ENCODE measurements at places on chromosomes 1 and 21.
A peak's percentile ranks its signal among the peaks of the same experiment; 100 is the strongest.

DNA sequence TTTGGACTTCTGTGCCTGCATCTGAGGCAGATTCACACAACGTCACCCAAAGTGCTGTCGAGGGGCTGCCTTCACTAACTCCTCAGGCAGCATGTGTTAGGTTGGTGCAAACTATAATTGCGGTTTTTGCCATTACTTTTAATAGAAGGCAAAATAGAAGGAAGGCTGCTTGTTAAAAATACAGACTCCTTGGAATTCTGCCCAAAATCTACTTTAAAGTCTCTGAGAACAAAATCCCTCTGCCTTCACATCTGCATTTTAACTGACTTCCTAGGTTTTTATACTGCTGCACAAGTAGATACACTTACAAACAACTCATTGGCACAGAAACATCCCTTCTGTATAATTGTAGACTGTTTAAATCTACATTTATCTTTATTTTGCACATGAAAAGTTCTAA lies 41.3 kb upstream of the SLC19A2 start:
- DNase-seq: no peak

DNA sequence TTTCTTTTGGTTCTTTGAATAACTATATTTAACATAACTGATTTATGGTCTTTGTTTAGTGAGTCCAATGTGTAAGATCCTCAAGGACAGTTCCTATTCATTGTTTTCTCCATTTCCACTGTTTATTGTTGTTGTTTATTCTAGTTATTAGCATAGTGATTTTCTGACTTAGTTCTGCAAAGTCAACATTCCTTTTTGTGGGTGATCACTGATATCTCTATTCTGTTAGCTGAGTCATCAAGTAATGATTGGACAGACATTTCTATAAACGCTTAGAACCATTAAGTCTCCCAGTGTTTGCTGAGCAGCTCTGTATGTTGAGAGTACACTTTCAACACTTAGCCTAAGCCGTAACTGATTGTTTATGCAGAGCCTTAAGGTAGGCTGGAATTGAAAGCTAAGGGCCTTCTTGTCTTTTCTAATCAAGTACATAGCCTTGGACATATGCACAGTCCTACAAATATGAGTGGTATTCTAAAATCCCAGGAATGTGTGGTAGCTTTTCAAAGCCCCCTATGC lies 87.1 kb downstream of the SLC5A9 start:
- DNase-seq: no peak

DNA sequence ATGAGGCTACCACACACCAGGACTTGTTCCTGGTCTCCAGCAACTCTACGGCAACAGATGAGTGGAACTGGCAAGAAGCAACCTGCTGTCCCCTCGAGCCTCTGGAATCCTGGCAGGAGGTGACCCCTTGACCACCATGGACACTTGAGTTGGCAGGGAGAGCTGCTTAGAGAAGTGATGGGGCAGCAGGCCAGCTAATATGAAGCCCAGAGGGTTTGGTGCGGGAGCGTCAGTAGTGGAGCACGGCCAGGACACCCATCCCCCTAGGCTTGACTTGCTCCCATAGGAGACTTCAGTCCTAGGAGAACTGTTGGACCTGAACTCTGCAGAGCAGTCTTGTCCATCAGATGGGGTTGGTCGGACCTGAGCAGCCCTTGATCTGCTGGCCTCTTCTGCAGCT lies 56.5 kb downstream of the CTH start:
- no peak for DNase-seq

DNA sequence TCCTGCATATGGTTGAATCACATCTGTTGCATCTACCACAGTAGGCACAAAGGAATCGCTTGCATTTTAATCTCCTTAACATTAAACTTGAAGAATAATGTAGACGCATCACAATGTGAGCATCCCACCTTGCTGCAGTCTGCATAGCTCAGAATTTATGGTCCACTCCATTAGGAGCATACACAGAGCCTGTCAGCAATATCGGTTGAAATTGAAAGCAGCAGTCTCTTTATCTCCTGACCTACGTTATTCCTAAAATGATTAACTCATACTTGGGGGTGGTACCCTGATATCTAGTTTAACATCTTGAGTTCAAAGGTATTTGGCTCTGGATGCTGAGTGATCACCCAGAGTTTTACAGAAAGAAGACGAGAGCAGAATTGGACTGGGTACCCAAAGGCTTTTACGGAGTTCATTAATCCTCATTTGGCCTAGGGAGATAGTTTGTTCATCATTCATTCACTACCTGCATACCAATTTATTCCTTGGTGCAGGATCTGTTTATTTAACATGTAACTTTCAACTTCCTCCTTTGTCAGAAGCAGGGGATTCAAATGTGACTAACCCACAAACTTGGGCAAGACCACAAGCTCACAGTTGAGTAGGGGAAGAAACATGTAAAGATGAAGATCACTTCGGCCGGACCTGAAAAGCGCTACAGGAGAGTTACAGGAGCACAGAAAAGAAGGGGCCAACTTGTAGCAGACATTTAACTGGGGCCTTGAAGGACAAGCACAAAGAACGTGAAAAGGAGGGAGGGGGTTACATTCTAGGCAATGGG lies 187.9 kb downstream of the DAB1 start:
- DNase-seq: no peak

DNA sequence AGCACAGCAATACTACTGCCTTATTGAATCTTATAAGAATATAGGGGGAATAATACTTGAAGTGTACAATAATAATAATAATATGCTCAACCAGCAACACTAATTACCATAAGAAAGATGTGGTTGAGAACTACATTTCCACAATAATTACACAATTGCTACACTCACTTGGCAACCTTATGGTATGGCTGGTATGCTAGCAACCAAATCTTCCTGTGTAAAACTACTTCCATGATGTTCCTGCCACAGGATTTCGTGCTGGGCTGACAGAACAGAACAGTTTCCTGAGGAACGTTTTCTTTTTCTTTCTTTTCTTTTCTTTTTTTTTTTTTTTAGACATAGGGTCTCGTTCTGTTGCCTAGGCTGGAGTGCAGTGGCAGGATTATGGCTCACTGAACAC lies 50.6 kb downstream of the KIF26B start:
- no peak for DNase-seq

DNA sequence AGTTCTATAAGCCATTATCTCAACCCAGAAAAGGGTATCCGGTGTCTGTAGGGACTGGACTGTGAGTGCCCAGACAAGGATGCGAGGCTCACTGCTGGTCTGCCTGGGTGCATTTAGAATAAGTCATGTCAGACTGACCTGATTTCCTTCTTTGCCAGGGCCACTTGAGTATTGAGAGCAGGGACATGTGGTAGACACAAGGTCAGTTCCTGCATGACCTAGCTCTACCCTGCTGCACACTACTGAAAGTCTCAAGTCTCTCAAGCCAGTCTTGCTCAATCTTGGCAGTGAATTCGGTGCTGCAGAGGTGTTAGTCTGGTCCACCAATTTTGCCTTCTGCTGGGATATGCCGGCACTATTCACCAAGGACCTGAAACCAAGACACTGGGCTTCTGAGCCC lies 180.1 kb downstream of the C1orf94 start:
- no peak for DNase-seq

DNA sequence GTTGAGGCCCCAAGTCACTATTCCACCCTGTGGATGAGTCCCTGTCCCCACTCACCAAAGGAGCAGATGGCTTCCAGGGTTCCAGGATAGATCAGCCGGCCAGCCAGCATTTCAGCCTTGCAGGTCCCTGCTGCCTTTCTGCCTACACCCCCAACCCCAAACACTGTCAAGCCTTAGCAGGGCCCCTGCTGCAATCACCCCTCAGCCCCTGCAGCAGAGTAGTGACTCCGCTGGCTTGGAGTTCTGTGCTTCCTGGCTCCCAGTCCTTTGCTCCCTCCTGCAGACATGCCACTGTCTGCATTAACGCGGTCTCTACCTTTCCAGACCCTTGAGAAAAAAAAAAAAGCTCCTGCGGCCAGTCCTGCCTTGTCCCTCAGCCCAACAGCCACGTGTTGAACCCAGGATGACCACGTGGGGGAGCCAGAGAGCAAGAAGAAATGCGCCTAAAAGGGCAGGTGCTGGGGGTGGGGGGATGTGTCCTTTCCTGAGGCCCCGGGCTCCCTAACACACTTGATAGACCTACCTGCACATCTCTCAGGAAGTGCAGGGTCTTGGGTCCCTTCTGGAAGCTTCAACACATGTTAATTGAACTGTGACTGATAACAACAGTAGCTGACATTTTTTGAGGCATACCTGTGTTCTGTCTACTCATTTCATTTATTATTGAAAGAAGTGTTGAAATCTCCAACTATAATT lies 37.4 kb downstream of the RASSF5 start:
- peak; percentile 84 for DNase-seq

GRCh38 chr1:158053276-158053675 lies 59.8 kb downstream of the KIRREL1 start:
- no peak for DNase-seq

- DNase-seq: no peak
Measured at GRCh38 chr1:154749078-154749760, 120.9 kb downstream of the KCNN3 start.

DNA sequence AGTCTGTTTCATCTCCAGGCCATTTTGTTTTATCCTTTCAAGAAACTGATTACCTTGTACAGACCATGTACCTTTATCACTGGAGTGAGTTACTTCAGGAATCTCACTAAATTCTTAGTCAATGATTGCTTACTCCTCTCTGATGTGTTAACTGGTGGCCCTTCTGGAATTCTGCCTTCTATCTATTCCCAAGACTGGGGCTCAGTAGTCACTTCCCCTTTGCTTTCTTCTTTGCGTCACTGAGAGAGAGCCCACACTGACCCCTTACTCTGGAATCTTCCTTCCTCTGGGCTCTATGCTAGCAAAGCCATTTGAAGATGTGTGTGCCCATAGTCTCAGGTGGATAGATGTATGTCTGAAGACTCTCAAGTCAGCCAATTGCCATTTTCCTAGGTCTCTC lies 34.6 kb downstream of the XCL2 start:
- DNase-seq: no peak

- no peak for DNase-seq
Measured at GRCh38 chr1:97845805-97846204, 75.0 kb downstream of the DPYD start.

- no peak for DNase-seq
Measured at GRCh38 chr1:119573886-119574285, 66.9 kb downstream of the HSD3B1 start.

DNA sequence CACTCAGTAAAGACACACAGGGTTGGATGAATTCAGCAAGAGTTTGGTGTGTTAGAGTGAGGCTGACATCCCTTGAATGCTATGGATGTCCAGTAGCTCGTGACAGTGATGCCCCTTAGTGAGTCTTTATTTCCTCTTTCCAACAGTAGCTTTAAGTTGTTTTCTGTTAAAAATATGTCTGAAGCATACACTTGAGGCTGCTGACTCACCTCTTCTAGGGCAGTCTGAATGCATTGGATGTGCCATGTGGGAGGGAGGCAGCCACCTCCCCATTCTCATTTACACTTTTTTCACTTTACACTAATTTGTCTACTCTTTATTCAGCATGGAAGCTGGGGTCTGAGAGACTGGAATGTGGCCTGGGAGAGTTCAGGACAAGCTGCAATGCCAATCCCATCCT lies 17.6 kb downstream of the NOS1AP start:
- no peak for DNase-seq

DNA sequence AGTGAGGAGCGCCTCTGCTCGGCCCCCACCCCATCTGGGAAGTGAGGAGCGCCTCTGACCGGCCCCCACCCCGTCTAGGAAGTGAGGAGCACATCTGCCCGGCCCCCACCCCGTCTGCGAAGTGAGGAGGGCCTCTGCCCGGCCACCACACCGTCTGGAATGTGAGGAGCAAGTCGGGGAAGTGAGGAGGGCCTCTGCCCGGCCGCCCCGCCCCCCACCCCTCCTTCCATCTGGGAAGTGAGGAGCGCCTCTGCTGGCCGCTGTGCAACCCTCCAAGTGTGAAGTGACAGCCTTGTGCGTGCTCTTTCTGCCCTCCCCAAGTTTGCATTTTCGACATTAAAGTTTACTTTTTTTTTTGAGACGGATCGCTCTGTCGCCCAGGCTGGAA lies 5.1 kb upstream of the ZZZ3 start:
- no peak for DNase-seq

All from type B pancreatic cell (in vitro differentiated cells).